Osteoblast (primary cell): ENCODE measurements at places on chromosomes 2 and 18. TPM values are rescaled to one million over a fixed set of nuclear protein-coding genes. Genes with fewer than 3 reads are reported as not detected.

Gene LAMA1
- total RNA-seq = 8.3 and 11.2 TPM in 2 replicates

DNA sequence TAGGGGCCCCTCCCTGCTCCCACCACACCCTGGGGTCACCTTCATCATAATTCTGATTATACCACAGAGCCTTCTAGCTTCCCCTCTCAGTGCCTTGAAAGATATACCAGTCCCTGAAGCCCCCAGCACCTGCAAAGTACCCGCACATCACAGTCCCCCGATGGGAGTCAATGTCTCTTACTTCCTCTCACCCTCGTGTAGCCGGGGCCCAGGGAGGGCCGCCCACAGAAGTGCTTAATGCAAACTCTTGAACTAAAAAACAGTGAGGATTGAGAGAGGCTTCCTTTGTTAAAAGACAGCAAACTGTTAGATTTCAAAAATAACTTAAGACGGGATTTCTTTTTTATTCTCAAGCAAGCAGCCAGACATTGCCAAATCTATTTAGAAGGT, 76.5 kb downstream of the SFXN5 start:
- no peaks in the 10 kb centered on the region for H3K27me3 ChIP-seq
- H3K4me3 ChIP-seq = no peak overlapping the region
- peaks cover 4% of the 10 kb centered on the region for H3K36me3 ChIP-seq
- H3K4me1 ChIP-seq = peaks cover 10% of the 10 kb centered on the region

- no peaks in the 10 kb centered on the region for H3K36me3 ChIP-seq
- H3K4me3 ChIP-seq = no peak overlapping the region
- no peak overlapping the region for H3K27ac ChIP-seq
- H3K27me3 ChIP-seq = peaks cover 15% of the 10 kb centered on the region
These were observed 143.3 kb downstream of the CYP26B1 start for GRCh38 chr2:72004201-72004915.

Gene TGFBRAP1
- total RNA-seq = 32.6 and 32.7 TPM in 2 replicates

Gene HOXD8
- 3.3 and 5.6 TPM in 2 replicates for total RNA-seq

Gene TTC21B
- total RNA-seq = 25.7 and 29.8 TPM in 2 replicates

- no peaks in the 10 kb centered on the region for H3K36me3 ChIP-seq
- H3K4me1 ChIP-seq = no peaks in the 10 kb centered on the region
- H3K27me3 ChIP-seq = no peaks in the 10 kb centered on the region
- no peak overlapping the region for H3K27ac ChIP-seq
- no peak for DNase-seq
These were observed 66.3 kb downstream of the SP110 start for GRCh38 chr2:230153390-230153976.

- H3K4me1 ChIP-seq = peaks cover 3% of the 10 kb centered on the region
- DNase-seq = no peak
- peaks cover 41% of the 10 kb centered on the region for H3K27me3 ChIP-seq
- no peak overlapping the region for H3K4me3 ChIP-seq
- H3K36me3 ChIP-seq = no peaks in the 10 kb centered on the region
These were observed 5.6 kb downstream of the BCL11A start for GRCh38 chr2:60547841-60548240.

DNA sequence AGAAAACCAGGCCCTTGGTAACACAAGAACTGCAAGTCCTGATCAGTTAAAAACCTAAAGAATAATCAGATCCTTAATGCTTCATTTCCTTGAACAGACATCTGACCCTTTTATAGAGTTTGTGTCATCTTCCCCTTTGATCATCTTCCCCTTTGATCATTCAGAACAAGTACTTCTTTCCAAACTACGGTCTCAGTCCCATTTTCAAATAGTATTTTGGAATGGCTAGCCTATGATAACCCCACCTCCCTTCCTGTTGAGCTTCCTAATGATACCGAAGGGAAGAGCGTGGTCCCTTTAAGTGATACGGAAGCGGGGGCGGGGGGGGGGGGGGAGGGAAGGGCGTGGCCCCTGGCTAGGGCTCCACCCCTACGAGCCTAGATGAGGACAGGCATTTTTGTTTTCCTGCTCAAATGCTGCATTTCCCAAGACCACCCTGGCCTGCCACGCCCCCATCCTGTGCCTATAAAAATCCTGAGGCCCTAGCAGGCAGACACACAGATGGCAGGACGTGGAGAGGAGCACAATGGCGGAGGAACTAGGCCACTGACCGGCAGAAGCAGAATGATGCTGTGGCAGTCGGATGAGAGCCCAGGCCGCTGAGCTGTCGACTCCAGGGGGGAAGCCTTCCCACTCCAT, 24.1 kb upstream of the CHRNA1 start:
- no peak for DNase-seq
- H3K4me3 ChIP-seq = no peak overlapping the region
- H3K27ac ChIP-seq = peak overlapping the region; percentile 98
- H3K27me3 ChIP-seq = no peaks in the 10 kb centered on the region

DNA sequence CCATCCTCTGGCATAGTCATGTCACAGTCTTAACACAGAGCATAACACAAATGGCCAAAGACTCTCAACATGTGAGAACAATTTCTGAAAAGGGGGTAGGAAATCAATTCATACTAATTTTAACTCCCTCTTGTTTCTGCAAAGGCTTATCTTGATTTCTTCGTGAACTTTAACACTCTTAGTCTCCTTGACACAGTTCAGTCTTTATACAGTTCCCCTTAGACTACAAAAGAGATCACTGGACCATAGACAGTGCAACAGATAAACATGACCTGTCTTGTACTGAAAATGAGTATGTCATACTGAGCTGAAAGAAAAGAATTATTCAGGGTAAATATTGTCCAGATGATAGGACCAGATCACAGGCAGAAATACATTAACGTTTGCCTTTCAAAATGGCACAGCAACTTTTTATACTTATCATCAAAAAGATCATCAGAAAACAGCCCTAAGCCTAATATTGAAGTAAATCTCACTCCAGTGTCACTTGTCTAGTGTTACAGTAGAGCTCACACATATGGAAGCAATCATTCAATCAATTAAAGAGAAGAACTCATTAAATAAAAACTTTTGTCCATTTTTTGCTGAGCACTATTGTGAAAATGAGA, 56.4 kb upstream of the VRK2 start:
- no peak overlapping the region for H3K4me3 ChIP-seq
- H3K27ac ChIP-seq = no peak overlapping the region
- no peak for DNase-seq
- no peaks in the 10 kb centered on the region for H3K4me1 ChIP-seq
- H3K36me3 ChIP-seq = no peaks in the 10 kb centered on the region
- H3K27me3 ChIP-seq = no peaks in the 10 kb centered on the region

- H3K27me3 ChIP-seq = no peaks in the 10 kb centered on the region
- no peak overlapping the region for H3K4me3 ChIP-seq
- DNase-seq = no peak
- no peaks in the 10 kb centered on the region for H3K4me1 ChIP-seq
- H3K36me3 ChIP-seq = no peaks in the 10 kb centered on the region
- H3K27ac ChIP-seq = no peak overlapping the region
These were observed 840.4 kb downstream of the CPS1 start for GRCh38 chr2:211396815-211397214.

DNA sequence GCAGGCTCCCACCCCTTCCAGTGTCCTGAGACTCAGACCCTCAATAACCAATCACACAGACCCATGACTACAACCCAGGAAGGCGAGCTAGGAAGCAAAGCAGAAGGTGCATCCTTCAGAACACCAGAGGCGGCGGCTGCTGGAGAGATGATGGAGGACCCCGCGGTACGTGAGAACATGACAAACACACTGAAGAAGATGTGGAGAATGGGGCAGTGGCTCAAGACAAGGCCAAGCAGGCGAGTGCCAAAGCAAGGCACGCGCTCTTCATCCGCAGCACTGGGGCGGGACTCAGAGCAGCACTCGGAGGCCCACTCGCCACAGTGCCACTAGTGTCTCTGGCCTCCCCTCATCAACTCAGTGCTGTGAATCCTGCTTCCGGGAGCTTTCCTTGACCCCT, 13.7 kb downstream of the ERFE start:
- H3K4me1 ChIP-seq = peaks cover 32% of the 10 kb centered on the region
- no peaks in the 10 kb centered on the region for H3K27me3 ChIP-seq
- no peak overlapping the region for H3K4me3 ChIP-seq
- DNase-seq = no peak

Gene GAL3ST2
- total RNA-seq = 0.29 and 0.36 TPM in 2 replicates

DNA sequence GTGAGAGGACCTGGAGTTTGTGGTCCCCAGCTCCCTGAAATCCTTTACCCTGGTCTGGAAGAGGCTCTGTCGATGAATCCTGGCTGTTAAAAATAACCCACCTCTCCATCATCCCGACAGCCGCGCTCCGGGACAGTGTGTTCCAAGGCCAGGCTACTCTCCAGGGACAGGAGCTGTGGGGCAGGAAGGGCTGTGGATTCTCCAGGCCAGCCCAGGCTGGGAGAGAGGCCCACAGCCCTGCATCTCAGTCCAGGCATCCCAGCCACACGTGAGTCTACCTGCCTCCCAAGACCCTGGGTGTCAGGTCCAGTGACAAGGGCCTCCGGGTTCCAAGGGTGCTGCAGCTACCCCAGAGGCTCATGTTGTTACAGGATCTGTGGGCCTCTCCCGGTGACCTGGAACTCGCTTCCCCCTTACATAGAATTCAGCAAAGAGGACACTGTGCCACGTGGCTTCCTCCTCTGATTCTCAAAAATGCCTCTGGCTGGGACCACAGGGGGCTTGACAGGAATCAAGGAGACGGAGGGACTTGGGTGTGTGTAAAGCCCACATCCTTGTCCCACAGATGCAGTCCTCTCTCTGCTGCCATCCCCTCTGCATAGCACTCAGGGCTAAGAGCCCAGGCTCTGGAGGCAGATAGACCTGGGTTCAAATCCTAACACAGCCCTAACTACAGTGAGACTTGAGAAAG, 17.3 kb downstream of the ADRA2B start:
- no peak overlapping the region for H3K4me3 ChIP-seq
- H3K4me1 ChIP-seq = no peaks in the 10 kb centered on the region
- DNase-seq = peak; percentile 60
- no peak overlapping the region for H3K27ac ChIP-seq

Gene TACR1
- under 0.01 and 0.29 TPM in 2 replicates for total RNA-seq

GRCh38 chr2:204312105-204312504, 233.2 kb upstream of the PARD3B start:
- no peaks in the 10 kb centered on the region for H3K4me1 ChIP-seq
- H3K4me3 ChIP-seq = no peak overlapping the region
- DNase-seq = no peak
- H3K27me3 ChIP-seq = peaks cover 4% of the 10 kb centered on the region

DNA sequence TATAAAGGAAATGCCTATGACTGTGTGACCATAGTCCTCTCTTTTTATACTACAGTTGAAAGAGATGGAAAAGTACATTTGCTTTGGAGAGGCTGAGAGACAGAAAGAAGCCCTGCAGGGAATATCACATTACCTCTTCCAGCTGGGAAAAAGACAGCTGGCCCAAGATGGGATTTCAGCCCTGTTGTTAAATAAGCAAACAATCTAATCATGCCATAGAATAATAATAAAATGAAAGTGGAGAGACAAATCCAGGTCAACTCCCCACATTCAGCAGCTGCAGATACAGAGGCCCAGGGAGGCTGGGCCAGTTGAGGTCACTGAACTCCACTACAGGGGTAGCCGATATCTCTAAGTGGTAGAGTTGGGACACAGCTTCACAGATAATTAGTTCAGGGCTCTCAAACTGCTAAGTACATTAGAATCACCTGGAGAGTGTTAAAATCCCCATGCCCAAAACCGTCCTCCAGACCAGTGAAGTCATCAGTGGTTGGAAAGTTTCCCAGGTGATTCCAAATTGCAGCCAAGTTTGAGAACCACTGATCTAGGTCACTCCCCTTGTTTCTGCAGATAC, 81.9 kb downstream of the MOGAT1 start:
- H3K4me1 ChIP-seq = peaks cover 22% of the 10 kb centered on the region
- no peak overlapping the region for H3K27ac ChIP-seq
- H3K36me3 ChIP-seq = no peaks in the 10 kb centered on the region
- DNase-seq = peak; percentile 87
- no peaks in the 10 kb centered on the region for H3K27me3 ChIP-seq
- H3K4me3 ChIP-seq = no peak overlapping the region

GRCh38 chr2:172919732-172920131, 155.9 kb upstream of the MAP3K20 start:
- no peak overlapping the region for H3K4me3 ChIP-seq
- H3K27ac ChIP-seq = no peak overlapping the region
- H3K27me3 ChIP-seq = peaks cover 11% of the 10 kb centered on the region

DNA sequence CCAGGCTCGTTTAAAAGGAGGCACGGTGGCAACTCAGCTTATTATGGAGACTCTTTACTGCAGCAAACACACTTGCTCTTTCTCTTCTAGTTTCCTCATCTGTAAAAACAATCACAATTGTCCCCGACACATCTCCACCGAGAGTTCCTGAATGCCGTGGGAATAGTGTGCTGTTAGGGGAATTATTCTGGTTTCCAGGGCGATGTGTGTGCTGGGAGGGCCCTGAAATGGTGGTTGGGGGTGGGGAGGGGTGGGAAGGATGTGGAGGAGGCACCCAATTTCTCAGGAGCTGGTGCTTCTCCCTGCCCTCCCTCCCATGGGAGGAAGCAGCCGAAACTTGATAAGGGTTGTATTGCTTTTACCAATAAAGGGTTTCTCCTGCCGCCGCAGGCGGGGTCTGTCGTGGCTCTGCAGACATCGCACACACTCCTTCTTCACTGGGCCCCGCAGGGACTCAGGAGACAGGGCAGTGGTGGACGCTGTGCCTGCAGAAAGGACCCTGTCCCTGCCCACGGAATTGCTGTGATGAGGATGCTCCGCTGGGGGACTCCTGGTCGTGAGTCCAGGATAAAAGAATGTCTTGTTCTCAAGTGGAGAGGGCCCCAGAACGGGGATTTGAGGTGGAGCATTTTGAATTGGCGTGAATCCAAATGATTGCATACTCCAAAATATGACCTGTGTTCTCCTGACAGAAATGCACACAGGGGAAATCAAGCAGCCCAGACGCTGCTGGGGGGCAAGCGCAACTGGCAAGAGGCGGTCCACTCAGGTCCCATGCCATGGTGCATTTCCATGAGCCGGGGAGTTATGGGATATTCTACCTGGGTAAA, 119.2 kb downstream of the ACKR3 start:
- H3K36me3 ChIP-seq = no peaks in the 10 kb centered on the region
- H3K4me3 ChIP-seq = no peak overlapping the region
- H3K4me1 ChIP-seq = peaks cover 24% of the 10 kb centered on the region
- H3K27ac ChIP-seq = no peak overlapping the region

DNA sequence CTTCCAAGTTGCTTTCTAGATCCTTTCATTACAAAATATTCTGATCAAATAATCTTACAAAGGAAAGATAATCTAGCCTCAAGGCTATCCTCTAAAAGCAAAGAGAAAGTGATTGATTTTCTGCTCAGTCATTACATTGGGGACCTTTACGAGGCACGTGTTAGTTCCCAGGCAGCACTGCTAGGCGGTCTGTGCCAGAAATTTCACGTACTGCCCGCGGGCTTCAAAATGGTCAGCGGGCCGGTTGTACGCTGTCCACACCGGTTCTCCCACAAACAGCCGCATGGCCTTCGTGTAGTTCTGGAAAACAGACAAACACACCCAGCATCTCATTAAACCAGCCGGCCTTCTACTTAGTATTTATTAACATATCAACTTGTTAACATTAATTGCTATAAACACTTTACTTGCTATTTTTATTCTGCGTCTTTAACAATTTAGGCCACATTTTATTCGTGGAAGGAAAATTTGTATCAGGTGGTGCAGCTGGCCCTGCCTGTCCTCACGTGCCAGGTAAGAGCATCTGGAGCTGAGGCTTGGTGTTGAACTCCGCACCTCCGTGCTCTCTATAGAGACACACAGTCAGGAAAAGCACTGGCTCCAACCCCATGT, 20.4 kb downstream of the ADI1 start:
- no peak for DNase-seq
- H3K4me1 ChIP-seq = peaks cover 4% of the 10 kb centered on the region
- H3K27ac ChIP-seq = no peak overlapping the region
- H3K4me3 ChIP-seq = no peak overlapping the region
- H3K36me3 ChIP-seq = peaks cover 39% of the 10 kb centered on the region

Gene CIB4
- not detected in 2 replicates for total RNA-seq
